ENCODE measurements at places on chromosomes 13 and 19.

DNA sequence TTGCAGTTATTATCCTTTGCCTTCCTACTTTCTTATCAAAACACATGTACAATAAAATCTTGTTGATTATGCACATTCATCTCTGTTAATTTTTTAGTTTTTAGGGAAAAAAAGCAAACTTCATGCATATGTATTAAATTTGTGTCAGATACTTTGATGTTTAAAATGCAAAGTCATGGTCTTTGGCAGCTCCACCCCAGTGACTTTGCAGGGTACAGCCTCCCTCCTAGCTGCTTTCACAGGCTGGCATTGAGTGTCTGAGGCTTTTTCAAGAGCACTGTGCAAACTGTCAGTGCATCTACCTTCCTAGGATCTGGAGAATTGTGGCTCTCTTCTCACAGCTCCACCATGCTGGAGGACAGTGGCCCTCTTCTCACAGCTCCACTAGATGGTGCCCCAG is 1988.1 kb upstream of the PCDH20 start:
- no peak for DNase-seq

- no peak for DNase-seq
These were observed 109.7 kb downstream of the NUFIP1 start for GRCh38 chr13:44879452-44880058.

DNA sequence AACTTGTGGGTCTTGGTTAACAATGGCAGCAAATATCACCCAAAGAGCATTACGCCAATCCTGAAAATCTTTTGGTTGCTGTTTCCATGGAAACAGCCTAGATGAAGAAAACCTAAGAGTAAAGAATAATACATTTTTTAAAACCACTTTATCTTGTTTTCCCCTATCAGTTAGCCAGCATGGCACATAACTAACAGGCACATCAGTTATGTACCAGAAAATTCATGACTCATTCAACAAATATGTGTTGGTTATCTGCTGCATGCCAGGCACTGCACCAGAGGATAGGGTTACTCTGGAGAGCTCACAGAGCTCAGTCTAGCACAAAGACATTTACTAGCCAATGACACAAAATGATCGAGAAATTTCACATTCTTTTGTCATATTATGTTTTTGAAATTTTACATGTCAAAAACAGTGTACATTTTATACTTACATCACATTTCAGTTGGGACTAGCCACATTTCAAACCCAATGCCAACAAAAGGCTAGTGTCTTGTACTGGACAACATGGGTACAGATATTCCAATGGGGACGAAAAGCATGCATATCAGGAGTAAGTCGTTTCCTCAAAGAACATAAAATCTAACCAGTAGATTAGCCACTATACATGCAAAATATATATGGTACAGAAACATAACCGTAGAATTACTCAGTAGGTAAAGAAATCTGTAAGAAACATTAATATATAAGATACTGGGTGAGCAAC is 20.3 kb downstream of the LNX2 start:
- no peak for DNase-seq

GRCh38 chr19:16660763-16661479 is at the start of gene TMEM38A:
Gene TMEM38A, plus strand, starts transcription at chr19:16661139. Its CDS starts 79 bp downstream, at chr19:16661218.
- DNase-seq, result peak; percentile 48

- DNase-seq, result no peak
These were observed 46.5 kb upstream of the RCBTB2 start for GRCh38 chr13:48579165-48579918.

- no peak for DNase-seq
These were observed 27.9 kb downstream of the ENOX1 start for GRCh38 chr13:43758834-43759233.

- no peak for DNase-seq
These were observed 181.8 kb downstream of the KATNAL1 start for GRCh38 chr13:30125422-30126073.

DNA sequence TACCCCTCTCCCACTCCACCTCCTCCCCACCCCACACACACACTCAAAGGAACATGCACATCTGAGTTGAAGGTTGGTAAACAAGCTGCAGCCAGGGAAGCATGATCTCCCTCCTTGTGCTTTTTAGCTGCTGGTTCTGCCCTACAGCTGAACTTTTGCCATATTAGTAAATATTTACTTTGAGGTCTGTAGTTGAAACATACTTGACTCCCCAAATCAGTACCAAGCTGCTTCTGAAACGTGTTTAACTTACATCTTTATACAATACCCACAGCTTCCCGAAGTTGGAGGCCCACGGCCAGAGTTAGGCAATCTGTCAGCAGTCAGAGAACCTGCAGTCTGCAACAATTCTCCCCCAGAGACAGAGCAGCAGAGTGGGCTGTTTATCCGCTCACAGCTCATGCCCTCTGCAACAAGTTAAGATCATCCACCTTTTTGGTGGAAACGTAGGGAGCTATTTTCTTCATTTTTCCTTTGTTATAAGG is 1.5 kb upstream of the PCDH20 start:
- DNase-seq, result no peak

GRCh38 chr13:65855242-65855805 is 1374.8 kb downstream of the PCDH9 start:
- DNase-seq, result no peak

GRCh38 chr19:40561947-40562346 is 14.7 kb upstream of the SHKBP1 start:
- no peak for DNase-seq

- no peak for DNase-seq
These were observed 462.0 kb upstream of the ZNF507 start for GRCh38 chr19:31883296-31883990.

DNA sequence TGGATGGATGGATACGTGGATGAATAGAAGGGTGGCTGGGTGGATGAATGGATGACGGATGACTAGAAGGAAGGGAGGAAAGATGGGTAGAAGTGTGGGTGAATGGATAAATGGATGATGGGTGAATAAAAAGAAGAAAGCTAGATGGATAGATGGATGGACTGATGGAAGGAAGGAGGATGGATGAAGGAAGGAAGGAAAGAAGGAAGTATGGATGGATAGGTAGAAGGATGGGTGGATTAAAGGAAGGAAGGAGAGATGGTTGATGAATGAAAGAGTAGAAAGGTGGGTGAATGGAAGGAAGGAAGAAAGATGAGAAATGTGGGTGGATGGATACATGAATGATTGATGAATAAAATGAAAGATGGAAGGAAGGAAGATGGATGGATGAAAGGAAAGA is 14.5 kb downstream of the ARHGEF18 start:
- DNase-seq, result no peak

DNA sequence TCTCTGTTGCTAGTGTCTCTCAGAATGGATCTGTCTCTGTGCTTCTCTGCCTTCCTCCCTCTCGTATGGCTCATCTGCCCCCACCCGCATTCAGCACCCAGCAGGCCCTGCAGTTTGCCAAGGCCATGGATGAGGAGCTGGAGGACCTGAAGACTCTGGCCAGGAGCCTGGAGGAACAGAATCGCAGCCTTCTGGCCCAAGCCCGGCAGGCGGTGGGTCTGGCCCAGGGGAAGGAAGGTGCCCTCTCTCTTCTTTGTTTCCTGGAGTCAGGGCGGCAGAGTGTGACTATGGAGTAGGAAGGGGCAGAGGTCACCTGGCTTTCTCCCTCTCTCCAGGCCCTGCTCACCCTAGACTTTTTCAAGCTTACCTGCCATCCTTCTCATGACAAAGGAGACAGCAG is 10.9 kb downstream of the KASH5 start:
- DNase-seq, result no peak

DNA sequence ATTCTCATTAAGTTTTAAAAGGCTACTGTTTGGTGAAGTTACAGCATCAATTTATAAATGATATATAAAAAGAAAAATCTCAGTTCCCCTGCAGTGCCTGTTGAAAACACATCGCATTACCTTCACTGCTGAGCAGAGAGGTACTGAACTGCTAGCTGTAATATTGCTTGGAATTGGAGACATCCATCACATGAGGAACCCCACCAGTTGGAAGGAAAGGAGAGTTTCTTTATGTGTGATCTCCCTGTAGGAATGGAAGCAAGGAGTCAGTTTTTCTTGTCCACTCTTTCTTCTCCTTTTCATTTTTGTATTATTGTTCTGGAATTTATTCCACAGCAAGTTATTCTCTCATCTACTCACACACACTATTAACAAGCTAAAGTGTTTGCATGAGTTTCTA is 1586.0 kb upstream of the PRR20A start:
- DNase-seq, result no peak

DNA sequence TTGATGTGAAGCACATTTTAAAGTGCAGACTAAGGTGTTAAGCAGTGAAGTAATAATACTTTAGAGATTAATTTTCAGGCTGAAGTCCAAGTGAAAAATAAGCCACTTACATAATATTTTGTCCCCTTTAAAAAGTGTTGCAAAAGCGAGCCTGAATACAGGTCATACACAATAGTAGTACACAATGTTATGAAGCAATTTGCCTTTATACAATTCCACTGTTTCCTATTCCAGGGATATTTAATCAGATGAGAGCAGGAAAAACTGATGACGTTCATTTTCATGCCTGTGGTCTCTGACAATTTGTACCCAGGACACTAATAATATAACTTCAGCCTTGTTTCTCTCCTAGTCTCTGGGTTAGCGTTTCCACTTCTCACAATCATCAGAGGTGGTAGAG is 916.7 kb downstream of the PCDH9 start:
- no peak for DNase-seq

GRCh38 chr19:35153701-35154524 is 622 bp upstream of the FXYD5 start:
- peak; percentile 71 for DNase-seq

DNA sequence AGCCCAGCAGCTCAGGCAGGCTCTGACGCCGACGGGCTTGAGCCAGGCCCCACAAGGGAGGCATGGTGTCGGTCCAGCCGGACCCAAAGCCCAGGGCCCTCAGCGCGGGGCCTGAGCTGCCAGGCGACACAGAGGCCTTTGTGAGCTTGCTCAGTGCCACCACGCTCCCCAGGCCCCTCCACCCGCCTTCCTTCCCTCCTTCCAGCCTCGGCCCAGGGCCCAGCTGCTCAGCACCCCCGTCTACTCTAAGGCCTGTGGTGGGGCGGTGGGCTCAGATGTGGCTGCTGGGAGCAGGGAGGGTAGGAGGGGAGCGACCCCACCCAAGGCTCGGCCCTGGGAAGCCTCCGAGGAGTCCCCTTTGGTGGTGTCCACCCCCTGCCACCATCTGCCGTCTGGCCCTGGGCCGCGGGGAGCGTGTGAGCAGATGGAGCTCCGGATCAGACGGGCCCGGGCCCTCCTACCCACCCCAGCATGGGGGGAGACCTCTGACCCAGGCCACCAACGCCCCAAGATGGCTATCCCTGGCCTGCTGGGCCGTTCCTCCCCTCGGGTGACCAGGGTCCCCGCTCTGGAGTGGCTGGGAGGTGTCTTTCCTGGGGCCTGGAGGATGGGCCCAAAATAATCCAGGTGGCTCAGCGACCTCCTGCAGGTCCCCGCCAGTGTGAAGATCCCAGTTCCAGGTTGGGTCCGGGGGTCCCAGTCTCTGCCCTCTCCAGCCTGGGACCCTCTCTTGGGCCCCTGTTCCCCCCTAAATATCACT is 7.8 kb downstream of the ZBTB7A start:
- no peak for DNase-seq

GRCh38 chr19:40755248-40755624 is 4.2 kb downstream of the SNRPA start:
- DNase-seq, result no peak

GRCh38 chr13:91632086-91632485 is 233.7 kb downstream of the GPC5 start:
- DNase-seq, result no peak

DNA sequence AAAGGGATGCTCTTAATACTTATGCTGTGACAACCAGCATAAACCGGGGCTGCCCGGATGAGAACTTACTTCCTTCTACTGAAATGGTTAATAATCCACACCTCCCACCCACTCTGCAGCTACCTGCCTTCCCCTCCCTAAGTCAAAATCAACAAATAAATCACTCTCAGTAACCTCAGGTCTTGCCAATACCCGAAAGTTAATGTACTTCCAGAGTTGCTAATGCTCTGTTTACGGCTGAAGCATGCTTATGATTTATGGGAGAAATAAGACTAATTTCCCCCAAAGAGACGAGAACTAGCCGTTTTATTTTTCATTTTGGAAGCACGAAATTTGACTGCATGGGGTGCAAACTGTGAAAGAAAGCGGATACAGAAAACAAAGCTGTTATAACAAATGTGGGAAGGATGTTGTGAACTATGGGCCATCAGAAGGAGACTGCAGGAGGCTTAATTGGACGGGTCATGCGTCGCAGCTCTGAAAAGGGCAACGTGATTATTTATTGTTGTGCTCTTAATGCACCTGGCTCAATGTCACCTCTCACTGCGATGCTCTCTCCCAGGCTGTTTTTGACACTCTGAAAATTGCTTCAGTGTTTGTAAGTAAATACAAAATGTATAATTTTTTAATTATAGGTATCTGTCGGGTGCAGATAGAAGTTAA is 114.0 kb upstream of the SLC7A1 start:
- DNase-seq, result no peak

DNA sequence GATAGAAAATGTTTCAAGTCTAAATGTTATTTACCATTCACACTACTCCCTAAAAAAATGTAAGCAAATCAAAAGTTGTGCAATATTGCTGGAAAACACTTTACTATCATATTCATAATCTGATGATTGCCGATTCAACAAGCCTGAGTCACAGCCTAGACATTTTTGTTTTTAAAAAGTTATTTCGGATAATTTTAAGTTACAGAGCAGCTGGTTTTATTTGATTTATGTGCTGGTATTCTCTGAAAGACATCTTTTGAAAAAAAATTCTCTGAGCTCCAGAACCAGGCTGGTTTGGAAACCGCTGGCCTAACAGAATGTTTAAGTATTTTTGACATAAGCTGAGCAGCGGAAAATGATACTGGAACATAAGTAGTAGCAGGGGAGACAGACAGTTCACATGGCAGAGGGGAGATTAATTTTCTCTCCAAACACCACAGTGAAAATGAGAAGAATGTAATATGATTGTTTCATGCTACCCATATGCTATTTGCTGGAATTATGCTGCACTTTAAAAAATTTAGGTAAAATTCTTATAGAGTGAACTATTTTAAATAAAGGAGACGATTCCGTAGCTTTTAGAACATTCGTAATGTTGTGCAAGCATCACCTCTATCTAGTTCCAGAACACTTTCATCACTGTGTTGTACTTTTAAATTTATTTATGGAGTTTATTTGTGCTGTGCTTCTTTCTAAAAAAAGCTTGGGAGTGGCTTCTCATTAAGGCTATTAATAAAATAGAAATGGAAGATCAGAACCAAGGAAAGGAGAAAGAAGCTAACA is 36.1 kb downstream of the TBC1D4 start:
- no peak for DNase-seq

DNA sequence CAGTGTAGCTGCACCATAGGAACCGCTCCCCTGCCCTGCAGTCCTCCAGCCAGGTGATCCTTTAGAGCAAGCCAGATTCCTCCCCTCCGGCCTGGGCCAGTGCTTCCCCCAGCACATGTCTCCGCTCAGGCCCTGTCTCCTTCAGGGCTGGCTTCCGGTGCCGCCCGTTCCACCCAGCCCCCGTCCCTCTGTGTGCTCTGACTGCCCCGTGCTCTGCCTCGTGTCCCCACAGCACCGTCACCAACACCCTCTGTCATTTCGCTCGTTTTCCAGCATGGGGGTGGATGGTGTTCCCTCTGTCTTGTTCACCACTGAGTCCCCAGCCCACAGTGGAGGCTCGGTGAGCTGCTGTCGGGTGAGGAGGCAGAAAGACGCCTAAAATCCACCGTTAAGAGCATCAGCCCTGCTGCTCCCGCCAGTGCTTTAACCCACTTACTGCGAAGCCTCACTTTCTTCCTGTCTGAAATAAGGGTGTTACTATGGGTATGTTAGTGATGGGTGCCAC is 54.5 kb downstream of the TSSK6 start:
- no peak for DNase-seq

Data from mesothelial cell of epicardium (in vitro differentiated cells).